ENCODE measurements at places on chromosomes 11 and 22. TPM values are rescaled to one million over a fixed set of nuclear protein-coding genes. Genes with fewer than 3 reads are reported as not detected.

The OR4D5 gene
- total RNA-seq, result not detected

The NLRP14 gene
- not detected for total RNA-seq

The OR5B2 gene
- not detected for total RNA-seq

DNA sequence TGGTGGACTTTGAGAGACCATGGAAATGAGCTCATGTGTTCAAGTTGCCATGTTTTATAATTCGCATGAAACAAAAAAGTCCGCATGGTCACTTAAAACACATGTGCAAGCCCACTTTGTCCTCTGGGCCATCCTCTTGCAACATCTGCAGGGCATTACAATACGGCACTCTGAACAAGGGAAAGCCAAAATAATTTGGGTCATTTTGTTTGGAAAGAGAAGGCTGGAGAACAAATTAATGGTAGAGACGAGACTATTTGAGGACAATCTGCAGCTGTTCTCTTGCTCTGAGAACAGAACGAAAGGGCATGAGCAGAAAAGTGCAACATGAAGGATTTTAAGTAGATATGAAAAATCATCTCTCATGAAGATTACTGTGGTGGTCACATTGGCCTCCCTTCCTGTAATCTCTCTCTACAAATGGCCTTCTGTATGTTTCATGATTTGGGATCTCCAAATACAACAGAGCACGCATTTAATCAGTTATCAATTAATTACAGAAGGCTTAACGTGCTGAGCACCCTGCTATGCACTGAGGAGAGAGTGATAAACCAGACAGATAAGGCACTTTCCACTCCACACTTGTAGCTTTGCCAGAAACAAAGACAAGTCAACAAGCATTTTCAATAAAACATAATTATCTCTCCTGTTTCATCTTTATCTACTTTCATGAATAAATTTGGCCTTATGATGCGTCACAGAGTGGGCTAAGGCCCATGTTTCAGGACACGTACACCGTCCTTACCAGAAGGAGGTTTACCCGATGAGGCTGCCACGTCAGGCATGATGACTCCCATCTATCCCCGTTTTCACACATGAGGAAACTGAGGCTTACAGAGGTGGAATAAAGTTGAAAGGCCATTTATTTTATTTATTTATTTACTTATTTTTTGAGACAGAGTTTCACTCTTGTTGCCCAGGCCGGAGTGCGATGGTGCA lies 384.1 kb downstream of the LARGE1 start:
- DNase-seq, result no peak

DNA sequence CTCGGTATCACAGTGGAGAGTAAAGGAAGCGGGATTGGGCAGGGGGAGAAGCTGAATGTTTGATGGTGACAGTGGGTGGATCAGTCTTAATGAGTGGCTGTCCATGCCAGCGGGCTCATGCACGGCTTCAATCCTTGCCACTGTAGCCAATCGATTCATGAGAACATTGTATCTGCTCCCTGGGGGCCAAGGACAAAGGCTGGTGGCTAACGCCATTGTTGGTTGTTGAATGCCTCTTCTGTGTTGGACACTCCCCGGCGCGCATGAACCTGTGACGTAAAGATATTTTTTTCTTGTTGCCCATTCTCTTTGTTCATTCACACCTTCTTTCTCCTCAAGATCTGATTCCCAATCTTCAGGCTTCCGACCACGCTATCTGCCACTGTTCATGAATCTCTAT lies 20.9 kb upstream of the ATXN10 start:
- no peak for DNase-seq
